ENCODE measurements at places on chromosomes 11 and 22.

DNA sequence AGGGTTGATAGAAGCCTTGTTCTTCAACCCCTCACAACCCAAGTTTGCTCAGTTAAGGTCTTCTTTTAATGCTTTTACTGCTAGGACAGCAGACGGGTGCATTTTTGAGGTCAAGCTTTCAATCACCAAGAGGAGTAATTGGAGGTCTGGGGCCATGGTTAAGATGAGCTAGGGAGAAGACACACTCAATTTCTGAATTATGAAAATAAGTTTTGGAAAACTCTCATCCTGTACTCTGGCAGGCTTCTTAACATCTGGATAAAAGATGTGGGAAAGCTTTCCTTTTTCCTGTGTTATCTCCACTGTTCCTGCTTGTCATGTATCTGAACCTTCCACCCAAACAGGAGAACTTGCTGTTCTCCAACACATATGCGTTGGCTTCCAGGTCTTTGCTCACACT lies 9.7 kb downstream of the ABTB2 start:
- no peak for DNase-seq

- no peak for DNase-seq
These were observed 58.9 kb downstream of the FBXO7 start for GRCh38 chr22:32533265-32534111.

GRCh38 chr11:66879999-66880398 lies 23.1 kb downstream of the LRFN4 start:
- DNase-seq = no peak

DNA sequence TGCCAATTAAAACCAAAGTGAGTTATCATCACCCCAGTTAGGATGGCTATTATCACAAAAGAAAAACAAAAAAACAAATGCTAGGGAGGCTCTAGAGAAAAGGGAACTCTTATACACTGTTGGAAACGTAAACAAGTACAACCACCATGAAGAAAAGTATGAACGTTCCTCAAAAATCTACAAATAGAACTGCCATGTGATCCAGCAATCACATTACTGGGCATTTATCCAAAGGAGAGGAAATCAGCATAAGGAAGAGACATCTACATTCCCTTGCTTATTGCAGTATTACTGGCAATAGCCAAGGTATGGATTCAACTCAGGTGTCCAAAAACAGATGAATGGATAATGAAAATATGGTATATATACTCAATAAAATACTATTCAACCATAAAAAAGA lies 1145.1 kb downstream of the LRRC4C start:
- DNase-seq = no peak

- no peak for DNase-seq
These were observed 39.4 kb upstream of the LIN7C start for GRCh38 chr11:27545946-27546345.

DNA sequence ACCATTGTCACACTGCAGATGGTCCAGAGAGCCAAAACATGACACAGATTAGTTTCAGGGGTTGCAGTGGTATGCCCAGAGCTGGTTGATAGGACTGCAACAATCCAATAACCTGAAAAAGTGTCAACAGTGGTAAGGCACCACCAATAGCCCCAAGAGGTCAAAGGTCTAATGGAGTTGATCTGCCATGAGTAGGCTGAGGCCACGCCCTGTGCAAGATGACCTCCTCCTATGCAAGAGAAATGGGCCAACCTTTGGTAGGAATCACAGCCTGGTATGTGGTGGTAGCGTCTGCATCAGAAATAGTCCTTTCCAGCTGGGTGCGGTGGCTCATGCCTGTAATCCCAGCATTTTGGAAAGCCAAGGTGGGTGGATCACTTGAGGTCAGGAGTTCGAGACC lies 19.6 kb downstream of the GUCD1 start:
- DNase-seq = no peak

GRCh38 chr11:108752297-108752751 lies 87.5 kb downstream of the DDX10 start:
- DNase-seq = no peak

DNA sequence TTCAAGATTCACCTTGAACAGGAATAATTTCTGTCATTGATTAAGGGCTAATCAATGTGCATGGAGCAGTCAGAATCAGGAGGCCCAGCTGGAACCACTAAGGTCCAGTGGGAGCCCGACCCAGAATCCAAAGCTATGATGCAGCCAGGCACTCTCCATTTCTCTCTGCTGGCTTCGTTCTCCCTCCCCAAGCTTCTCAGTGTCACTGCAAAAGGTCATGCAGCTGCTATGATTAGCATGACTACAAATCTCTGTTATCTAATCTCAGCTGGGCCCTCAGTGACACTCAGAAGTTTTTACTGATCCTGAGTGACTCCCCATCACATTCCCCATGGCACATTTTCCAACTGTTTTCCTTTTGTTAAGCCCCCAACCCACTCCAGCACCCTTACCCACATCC lies 31.1 kb upstream of the PRSS23 start:
- DNase-seq = no peak

DNA sequence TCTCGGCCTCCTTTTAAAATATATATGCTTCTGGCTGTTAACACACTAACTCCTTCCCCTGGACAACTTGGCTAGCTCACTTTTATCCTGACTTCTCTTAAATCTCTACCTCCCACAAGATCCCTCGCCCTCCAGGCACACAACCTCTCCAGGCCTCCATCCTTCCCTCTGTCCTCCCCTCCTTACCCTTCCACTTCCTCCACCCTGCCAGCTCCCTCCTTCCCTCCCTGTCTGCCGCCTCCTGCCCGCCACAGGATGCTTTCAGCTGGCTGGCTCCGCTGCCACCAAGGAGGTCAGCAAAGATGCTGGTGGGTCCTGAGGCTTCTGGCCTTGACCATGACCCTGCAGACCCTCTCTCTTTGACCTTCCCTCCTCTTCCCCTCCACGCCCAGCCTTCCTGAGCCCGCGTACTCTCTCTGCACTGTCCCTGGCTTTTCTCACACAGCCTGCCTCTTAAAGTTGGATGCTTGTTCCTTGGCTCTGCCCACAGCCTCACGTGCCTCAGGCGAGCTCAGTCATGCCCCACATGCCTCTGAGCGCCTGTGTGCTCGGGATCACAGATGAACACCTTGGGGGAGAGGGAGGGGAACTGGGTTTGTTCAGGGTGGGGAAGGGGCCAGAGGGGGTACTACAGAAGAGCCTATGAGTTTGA lies 6.7 kb downstream of the NFAM1 start:
- DNase-seq = no peak

GRCh38 chr11:65606876-65607613 lies 7.0 kb downstream of the MAP3K11 start:
- DNase-seq = no peak

- no peak for DNase-seq
These were observed 1.8 kb upstream of the WBP2NL start for GRCh38 chr22:41996826-41997225.

DNA sequence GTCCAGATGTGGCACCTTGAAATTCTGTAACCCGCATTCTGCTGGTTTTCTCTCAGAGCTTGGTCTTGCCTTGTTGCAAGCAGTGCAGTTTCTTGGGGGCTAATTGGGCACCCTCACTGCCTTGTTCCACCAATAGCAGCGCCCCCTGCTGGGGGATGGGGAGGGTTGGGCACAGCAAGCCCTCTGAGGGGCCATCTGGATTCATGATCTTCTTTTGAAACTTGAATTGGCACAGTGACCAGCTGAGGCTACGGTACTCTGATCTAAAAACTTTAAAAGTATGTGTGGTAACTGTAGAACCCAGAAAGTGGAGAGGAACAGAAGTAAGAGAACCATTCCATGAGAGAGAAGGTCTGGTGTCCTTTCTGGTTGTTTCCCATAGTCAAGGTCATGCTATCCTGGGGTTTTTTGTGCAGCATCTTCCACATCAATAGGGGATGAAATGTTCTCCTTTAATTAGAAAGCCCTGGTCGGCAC lies 64.2 kb downstream of the MED15 start:
- DNase-seq = no peak

- DNase-seq = no peak
These were observed 7.9 kb downstream of the ASCL2 start for GRCh38 chr11:2262301-2263070.

- no peak for DNase-seq
These were observed 165.7 kb upstream of the SORL1-AS1 start for GRCh38 chr11:121618516-121618915.

DNA sequence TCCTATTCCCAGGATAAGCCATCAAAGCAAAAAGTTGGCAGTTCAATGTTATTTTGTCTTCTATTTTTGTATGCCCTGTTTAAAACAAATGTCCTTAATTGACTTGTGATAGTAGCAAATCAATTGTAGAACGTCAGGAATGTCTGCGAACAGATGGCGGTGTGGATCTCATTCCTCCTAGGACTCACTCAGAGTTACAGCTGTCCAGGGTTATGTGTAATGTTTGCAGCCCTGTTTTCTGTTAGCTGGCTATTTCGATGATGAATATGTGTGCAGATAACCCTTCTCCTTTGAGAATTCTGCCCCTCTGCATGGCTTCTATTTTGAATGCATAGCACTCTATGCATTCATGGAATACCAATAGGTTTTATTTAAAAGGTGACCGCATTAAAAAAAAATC lies 1248.0 kb upstream of the CNTN5 start:
- no peak for DNase-seq

DNA sequence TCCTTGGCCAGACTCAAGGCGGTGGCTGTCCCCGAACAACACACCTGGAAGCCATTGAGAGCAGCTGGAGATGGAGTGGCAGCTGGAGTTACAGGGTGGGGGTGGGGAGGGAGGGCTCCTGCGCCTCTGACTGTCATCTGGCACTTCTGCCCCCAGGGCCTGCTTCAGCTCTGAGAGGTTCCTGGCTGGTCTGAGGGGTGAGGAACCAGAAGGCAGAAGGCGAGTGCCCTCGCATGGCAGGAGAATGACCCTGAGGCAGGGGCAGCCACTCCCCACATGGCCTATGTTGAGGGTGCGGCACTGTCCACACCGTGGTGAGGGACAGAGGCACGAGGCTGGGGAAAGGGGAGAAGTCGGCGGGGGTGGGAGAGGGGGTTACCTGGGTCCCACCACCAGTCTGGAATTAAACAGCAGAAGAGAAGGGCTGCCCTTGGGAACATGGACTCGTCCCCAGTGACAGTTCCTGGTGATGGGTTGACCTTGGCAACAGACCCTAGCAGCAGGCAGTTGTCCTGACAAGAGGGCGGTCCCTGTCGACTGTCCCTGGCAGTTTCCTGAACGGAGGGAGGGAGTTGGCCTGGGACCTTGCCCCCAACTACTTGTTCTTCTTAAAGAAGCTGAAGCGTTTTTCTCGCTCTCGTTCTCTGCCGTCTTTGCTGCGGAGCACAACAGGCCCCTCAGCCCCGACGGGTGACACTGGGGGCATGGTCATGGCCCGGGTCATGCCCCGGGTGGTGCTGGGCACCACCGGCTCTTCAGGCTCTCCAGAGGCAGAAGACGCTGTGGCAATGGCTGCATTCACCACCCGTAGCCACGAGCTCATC lies 7.8 kb upstream of the RBM4B start:
- DNase-seq = no peak

DNA sequence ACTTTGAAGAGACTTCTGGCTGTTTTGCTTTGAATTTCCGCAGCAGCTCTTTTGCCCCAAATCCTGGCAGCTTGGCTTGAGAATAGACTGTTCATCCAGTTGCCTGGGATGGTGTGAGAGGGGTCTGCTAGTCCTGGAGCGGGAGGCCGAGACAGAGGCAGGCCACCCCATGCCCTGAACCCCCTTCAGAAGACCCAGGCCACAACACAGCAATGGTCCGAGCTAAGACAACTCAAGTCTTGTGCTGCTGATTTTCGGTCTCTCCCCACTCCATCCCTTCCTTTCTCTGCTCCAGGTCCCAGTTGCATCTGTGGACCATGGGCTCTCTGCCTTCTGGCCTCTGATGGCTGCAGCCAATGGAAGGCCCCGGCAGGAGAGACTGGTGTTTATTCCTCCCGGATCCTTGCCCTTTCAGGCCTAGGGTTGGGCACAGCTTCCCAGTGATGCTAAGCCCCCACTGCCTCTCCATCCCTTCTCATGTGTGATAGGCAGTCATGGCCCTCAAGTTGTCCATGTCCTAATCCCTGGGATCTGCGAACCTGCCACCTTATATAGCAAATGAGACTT lies 31.9 kb upstream of the TP53I11 start:
- DNase-seq = no peak

- DNase-seq = no peak
These were observed 54.3 kb upstream of the APOA1 start for GRCh38 chr11:116891746-116892145.

- DNase-seq = no peak
These were observed 150.2 kb downstream of the TEAD1 start for GRCh38 chr11:12824281-12825041.

DNA sequence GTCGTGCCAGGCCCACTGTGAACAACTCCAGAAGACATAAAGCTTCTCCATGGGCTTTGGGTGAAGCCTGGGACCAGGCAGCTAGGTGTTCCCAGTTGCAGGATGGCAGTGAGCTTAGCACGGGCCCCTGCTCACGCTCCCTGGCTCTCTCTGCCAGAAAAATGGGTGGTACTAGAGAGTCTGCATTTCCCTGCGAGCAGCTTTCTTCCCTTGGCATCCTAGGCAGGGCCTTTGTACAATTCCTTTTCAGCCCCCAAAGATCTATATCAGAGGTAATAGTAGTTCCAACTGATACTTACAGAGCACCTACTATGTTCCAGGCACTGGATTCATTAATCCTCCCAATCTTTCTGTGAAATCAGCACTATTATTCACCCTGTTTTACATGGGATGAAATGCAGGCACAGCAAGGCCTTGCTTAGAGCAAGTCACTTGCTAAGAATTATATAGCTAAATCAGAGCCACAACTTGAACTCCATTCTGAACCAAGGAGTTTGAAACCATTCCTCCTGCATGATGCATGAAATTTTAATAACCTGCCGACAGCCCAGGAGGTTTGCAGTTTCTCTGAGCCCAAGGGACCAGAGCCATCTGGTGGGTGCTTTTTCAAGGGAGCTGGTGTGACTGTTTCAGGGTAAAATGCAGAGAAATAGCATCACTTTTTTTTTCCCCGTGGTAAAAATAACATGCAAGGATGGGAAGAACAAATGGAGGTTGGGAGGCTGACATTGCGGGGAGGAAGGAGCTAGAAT lies 22.7 kb downstream of the NAV2 start:
- no peak for DNase-seq

- no peak for DNase-seq
These were observed 5.1 kb downstream of the MB start for GRCh38 chr22:35611891-35612576.

DNA sequence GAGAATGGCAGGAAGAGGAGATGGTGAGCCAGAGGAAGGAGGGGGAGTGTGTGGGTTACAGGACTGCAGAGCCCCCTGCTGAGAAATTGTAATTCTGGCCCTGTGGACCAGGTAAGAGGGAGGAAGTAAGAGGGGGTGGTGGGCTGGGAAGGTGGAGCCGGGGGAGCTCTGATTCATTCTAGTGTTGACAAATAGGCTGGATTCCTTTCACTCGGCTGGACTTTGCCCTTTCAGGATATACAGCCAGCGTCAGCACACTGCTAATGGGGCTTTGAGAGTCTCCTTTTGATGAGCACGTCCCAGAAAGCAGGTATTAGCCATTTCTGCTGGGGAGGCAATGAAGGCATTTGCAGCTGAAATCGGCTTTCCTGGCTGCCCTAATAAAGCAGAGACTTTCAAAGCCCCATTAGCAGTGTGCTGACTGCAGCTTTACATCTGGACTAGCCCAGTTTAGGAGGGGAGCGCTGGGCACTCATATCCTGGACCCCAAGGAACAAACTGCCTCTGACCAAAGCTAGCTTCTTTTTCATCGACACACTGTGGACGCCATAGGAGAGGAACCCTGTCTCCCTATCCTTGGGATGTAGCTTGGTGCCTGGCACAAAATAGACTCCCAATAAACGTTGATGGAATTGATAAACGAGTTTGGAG lies 44.8 kb upstream of the CADM1 start:
- no peak for DNase-seq

- DNase-seq = no peak
These were observed 18.1 kb downstream of the TSKU start for GRCh38 chr11:76801225-76801624.
